ENCODE measurements at places on chromosomes 3 and 15.

- no peak for DNase-seq
These were observed 89.2 kb downstream of the TMEM108 start for GRCh38 chr3:133127381-133127780.

DNA sequence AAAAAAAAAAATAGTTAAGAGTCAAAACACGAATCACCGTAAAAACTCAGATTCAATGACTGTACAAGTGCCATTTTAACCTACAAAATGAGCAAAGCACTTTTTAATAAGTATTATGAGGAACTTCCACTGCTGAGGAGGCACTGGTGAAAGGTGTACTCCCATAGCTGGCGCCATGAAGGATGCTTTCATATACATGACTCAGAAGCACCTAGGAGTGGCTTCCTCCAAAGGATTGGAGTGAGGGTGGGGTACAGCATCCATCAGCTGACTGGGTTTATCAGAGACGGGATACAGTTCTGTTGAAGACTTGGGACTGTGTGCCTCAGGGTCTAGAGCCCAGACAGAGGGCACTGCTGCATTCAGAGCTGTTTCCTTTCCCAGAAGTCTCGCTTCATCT, 60.9 kb upstream of the MEX3B start:
- DNase-seq: no peak

GRCh38 chr15:71251584-71252043, 136.3 kb downstream of the THSD4 start:
- DNase-seq: no peak

GRCh38 chr3:123431007-123431657, 17.8 kb downstream of the ADCY5 start:
- DNase-seq: no peak

GRCh38 chr3:57169872-57170623, 4.9 kb upstream of the IL17RD start:
- DNase-seq: no peak

- no peak for DNase-seq
These were observed 2.9 kb upstream of the RAP2B start for GRCh38 chr3:153158961-153159735.

DNA sequence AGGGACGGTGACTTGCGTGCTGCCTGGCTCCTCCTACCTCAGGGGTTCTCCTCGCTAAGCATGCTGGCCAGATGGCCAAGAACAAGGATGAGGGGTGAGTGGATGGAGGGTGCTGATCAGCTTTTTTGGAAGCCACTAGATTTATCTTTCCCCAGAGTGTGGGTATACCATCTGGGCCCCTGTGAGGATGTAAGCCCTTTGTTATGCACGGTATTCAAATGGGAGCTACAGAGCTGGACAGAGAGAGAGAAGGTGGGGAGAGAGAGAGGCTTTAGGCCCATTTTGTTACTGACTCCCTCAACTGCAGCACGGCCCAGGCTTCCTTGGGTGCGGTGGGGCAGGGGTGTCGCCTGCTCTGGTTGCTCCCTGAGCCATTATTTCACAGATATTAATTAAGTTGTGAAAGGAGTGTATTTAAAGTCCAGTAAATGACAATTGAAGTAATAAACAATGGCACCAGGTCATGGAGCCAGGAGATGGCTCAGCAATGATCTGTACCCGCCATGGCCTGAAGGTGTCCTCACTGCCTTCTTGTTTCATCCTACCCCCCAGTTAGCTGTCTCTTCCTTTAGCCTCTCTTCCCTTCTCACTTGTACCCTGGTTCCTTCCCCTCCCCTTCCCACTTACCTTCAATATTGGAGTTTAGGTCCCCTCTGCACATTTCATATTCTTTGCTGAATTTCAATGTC, 158.0 kb downstream of the CLSTN2 start:
- DNase-seq: no peak

GRCh38 chr3:32004113-32004765, 22.7 kb downstream of the ZNF860 start:
- no peak for DNase-seq

GRCh38 chr3:118447339-118447738, 587.3 kb downstream of the IGSF11 start:
- DNase-seq: no peak

GRCh38 chr3:177824190-177824786, 627.0 kb upstream of the TBL1XR1 start:
- no peak for DNase-seq

DNA sequence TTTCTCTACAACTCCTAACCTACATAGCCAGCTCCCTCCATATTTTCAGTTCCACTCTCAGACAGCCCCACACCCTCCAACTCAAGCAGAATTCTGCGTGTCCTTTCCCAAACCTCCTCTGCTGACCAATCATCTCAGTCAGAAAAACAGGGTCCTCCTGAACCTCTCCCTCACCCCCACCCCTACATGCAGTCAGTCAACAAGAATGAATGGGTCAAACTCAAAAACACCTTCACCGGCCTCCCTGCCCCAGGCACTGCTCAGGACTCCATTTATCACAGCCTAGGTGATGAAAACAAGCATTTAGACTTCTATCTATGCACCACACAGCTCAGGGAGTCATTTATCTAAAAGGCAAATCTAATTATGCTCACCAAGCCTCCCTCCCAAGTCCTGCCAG, 32.4 kb downstream of the MYL3 start:
- no peak for DNase-seq

- no peak for DNase-seq
These were observed 3.8 kb upstream of the GABPB1 start for GRCh38 chr15:50358845-50359244.

- peak; percentile 41 for DNase-seq
These were observed 14.5 kb downstream of the TAGLN3 start for GRCh38 chr3:112013058-112013783.

DNA sequence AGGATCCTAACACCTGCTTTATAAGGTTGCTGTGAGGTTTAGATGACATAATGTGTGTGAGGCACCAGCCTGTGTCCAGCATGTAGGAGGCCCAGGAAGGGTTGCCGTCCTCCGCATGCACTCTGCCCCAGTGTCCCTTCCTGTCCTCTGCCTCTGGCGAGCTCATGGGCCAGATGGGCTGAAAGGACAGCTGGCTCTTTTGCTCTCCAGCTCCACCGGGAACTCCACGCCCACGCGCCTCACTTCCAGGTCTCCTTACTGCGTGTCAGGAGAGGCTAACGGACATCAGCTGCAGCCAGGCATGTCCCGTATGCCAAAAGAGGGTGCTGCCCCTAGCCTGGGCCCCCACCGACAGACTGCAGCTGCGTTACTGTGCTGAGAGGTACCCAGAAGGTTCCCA, 12.2 kb downstream of the MUC20 start:
- no peak for DNase-seq

DNA sequence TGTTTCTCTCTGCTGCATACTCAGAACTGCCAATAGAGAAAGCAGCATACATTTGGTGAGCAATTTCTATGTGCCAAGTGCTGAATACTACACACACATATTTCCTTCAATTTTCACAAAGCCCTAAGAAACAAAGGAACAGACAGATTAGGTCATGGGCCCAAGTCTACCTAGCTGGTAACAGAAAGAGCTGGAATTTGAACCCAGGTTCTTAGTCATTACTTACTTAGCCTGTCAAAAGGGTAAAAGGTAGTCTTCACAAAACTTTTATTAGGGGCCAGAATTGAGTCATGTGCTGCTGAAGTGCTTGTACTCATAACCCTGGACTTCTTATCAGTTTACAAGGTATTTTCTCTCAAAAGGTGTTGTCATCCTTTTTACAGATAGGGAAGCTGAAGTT, 10.4 kb upstream of the ABHD17C start:
- no peak for DNase-seq

- DNase-seq: no peak
These were observed 17.2 kb downstream of the ST3GAL6 start for GRCh38 chr3:98780343-98780742.

- peak; percentile 27 for DNase-seq
These were observed 30.9 kb upstream of the ATP1B3 start for GRCh38 chr3:141845407-141846049.

DNA sequence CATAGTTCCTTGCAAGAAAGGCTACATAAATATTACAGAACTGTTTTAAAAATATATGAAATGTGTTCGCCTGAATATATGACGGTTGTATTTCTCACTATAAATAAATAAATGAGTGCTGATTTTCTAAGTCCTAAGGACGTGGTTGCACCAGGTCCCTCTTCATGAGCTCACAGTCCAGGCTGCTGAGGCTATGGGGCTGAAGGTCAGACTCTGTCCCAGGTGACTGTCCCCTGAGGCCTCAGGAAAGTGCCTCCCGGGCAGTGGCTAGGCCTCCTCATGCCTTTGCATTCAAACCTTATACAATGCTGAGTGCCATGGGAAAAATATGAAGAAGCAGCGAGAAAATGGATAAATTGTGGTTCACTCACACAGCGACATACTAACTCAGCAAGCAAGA, 43.5 kb upstream of the SSR3 start:
- no peak for DNase-seq

- no peak for DNase-seq
These were observed 8.0 kb downstream of the TMEM45A start for GRCh38 chr3:100500320-100500880.

DNA sequence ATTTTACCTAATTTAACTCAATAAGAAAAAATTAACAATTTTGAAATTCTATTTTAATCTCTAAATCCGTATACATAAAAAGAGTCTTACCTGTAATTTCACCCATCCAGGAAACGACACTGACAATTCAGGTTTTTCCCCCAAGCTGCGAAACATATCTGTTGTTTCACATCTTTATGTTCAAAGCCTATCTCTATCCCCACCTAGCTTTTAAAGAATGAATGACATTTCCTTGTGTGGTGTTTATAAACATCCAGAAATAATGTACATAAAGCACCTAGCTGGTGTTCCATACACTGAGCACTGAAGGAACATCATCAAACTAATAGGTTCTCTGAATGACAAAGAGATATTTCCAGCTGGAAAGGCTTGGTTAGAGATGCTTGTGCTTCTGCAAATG, 867.8 kb downstream of the SQOR start:
- no peak for DNase-seq

DNA sequence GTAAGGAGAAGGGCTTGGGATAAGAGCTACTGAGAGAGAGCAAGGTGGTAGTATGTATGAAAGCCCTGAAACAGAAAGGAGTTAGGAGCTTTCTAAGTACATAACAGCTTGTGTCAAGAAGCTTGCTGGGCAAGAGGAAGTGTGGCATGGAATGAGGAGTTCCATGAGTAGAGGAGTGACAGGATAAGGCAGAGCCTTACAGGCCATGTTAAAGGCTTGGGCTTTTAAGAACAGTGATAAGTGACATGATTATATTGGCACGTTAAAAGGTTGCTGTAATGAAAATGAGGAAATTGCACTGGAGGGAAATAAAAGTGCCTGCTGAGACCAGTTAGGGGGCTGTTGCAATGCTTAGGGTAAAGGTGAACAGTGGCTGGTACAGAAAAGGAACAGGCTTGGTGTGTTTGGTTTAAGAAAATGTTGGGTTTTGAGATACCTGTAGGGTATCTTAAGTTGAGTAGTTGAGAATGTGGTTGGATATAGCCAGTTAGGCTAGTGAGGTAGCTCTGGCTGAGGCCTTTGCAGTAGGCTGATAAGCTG, 49.0 kb downstream of the MEF2A start:
- no peak for DNase-seq

- no peak for DNase-seq
These were observed 10.6 kb downstream of the TRH start for GRCh38 chr3:129985113-129985512.

- no peak for DNase-seq
These were observed 401.1 kb downstream of the NAALADL2 start for GRCh38 chr3:175260145-175260794.

- no peak for DNase-seq
These were observed 1024.4 kb upstream of the CADM2 start for GRCh38 chr3:83934192-83935021.

DNA sequence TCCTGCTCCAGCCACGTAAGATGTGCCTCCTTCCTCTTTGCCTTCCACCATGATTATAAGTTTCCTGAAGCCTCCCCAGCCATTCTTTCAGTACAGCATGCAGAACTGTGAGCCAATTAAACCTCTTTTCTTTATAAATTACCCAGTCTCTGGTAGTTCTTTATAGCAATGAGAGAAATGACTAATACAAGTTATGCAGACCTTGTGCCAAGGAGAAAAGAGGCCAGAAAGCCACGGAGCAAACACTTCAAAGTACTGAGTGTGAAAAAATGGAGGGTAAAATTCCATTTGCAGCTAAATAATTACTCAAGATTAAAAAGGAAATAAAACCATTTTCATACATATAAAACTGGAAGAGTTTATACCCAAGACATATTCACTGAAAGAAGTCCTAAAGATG, 213.6 kb upstream of the LINGO1 start:
- DNase-seq: no peak

DNA sequence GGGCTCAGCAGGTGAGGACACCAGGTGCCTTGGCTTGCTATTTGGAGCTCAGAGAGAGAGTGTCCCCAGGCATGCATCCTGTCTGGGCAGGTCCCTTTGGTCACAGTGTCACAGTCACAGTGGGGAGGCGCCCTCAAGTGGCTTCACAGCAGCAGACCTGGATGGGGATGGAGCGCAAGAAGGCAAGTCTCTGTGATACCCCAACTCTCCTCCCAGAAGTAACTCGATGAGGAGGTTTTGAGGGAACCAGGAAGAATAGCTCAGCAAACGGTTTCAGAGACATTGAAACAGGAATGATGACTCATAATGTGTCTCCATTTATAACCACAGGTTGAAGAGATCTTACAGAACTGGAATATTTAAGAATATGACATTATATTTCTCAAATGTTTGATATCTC, 66.5 kb upstream of the SH3GL3 start:
- DNase-seq: no peak

DNA sequence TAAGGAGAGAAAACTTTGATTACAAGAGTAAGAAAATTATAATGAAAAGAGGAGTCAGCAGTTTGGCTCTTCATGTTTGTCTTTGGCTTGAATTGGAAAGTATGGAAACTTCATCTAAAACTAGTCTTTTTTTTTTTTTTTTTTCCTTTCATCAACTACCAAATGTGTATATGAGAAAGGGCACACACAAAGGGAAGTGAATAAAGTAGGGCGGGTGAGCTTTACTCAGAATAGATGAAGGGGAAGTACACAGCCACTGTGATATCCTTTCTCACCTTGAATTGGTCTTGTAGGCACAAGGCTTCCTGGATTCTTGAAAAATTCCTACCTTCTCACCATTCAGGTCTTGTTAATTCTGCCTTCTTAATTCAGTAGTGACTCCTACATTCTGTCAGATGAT, 652.3 kb upstream of the KCNMB2 start:
- no peak for DNase-seq

GRCh38 chr3:58679974-58680666, 13.5 kb upstream of the FAM3D start:
- no peak for DNase-seq

DNA sequence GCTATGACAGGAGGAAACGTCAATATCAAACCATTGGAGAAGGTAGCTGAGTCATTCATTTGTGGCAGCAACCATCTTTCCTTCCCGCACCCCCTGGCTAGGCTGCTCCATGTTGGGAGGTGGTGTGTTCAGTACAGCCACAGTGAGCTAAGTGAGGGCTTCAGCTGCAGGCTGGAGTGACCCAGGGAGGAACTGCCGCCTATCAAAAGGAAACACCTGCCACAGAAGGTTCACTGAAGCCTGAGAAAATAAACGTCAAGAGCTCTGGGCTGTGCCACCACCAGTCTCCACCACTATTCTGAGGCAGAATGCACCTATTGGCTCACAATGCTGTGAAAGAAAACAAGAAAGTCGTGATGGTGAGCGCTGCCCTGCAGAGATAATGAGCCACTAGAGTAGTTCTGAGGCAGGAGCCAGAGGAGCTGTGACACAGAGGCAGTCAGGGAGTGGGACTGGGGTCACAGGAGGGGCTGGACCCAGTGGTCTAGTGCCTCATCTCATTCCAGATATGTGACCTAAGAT, 34.8 kb upstream of the CD47 start:
- peak; percentile 51 for DNase-seq

- DNase-seq: peak; percentile 32
These were observed 2.0 kb downstream of the GP5 start for GRCh38 chr3:194396859-194397756.

Data from T-cell (primary cell).